ENCODE measurements at places on chromosomes 12 and 14. TPM values are rescaled to one million over a fixed set of nuclear protein-coding genes. Genes with fewer than 3 reads are reported as not detected.

GRCh38 chr12:98645572-98646067 is 530 bp downstream of the APAF1 start:
- DNase-seq, result peak; percentile 50

DNA sequence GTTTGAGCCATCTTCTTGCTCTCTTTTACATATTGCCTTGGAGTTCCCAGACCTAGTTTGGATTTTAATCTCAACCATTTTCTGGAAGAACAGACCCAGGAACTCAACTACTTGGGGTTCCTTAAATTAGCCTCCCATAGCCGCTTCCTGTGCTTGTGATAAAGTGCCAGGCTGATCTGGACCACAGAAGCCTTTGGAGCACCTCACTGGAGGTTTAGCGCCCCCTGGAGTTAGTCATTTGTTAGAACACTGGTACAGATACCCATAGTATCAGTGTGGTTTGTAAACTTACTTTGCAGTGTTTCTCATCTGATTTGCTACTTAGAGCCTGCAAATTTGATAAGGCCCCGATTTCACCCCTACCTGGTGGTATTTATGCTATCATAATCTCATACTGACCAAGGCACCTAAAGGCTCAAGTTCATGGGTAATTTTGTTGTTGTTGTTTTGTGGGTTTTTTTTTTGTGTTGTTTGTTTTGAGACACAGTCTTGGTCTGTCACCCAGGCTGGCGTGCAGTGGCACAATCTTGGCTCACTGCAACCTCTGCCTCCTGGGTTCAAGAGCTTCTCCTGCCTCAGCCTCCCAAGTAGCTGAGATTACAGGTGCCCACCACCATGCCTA is 3.7 kb downstream of the UNC119B start:
- DNase-seq, result peak; percentile 87

LRTM2 gene
- not detected for total RNA-seq

GRCh38 chr12:67649261-67649569 is 670 bp downstream of the DYRK2 start:
- no peak for DNase-seq

- no peak for DNase-seq
Observed at GRCh38 chr14:96648506-96649326, 146.5 kb downstream of the PAPOLA start.

- peak; percentile 48 for DNase-seq
Observed at GRCh38 chr12:95204141-95204866, 13.0 kb downstream of the FGD6 start.

DNA sequence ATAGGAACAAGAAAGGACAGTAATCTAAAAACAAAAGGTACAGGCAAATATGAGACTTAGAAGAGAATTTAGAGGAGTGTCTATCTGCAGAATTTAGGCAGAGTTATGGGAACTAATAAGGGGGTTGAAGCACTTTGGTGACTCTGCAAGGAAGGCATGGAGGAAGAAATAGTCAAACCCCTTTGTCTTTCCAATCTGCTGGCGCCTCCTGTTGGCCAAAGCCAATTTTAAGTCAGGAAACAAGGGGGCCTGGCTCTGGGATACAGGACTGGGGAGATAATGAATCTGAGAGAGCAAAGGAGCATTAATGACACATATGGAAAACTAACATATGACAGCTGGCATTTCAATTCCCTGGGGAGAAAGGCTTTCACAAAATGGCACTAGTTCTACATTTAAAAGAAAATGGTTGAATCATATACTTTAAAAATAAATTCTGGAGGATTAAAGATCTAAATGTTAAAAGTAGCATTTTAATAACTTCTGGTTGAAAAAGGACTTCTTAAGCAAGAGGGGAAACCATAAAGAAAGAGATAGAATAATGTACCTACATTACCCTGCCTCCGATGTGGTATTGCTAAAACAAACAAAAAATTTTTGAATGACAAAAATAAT is 48.5 kb upstream of the CSRP2 start:
- DNase-seq, result peak; percentile 50

GRCh38 chr12:80752464-80752863 is 35.8 kb downstream of the MYF5 start:
- DNase-seq, result no peak

- DNase-seq, result no peak
Observed at GRCh38 chr12:84862186-84862585, 50.4 kb downstream of the SLC6A15 start.

GRCh38 chr12:58615047-58615446 is 305.3 kb downstream of the LRIG3 start:
- no peak for DNase-seq

DNA sequence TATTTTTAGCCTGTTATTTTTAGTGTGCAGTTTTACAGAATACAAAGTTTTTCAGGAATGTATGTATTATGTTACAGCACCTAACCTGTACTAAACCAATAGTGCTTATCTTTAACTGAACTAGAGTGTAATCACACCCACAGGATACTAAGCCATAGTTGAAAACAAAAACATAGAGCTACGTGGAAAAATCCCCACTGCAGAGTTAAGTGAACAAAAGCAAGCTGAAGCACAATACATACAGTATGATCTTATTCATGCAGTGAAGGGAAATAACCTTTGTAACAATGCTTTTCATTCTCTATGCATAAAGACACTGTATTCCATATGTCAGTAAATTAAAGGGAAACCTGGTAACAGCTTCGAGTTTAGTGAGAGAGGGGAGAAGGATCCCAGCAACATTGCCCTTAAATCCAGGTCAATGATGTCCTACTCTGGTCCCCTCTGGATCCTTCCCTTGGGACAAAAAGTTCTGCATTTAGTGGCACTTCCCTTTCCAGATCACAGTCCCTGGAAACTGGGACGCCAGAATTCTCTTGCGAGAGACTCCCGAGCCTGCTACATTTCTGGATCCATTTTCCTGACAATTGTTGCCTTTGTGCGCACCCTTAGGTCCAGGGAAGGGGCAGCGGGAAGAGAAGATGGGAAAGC is 121.3 kb upstream of the CCND2 start:
- no peak for DNase-seq

- DNase-seq, result no peak
Observed at GRCh38 chr12:107468182-107468581, 217.4 kb upstream of the PWP1 start.

GRCh38 chr12:124184456-124184855 is 110.4 kb upstream of the RFLNA start:
- no peak for DNase-seq

- DNase-seq, result peak; percentile 16
Observed at GRCh38 chr14:100618763-100619320, 31.6 kb upstream of the BEGAIN start.

DNA sequence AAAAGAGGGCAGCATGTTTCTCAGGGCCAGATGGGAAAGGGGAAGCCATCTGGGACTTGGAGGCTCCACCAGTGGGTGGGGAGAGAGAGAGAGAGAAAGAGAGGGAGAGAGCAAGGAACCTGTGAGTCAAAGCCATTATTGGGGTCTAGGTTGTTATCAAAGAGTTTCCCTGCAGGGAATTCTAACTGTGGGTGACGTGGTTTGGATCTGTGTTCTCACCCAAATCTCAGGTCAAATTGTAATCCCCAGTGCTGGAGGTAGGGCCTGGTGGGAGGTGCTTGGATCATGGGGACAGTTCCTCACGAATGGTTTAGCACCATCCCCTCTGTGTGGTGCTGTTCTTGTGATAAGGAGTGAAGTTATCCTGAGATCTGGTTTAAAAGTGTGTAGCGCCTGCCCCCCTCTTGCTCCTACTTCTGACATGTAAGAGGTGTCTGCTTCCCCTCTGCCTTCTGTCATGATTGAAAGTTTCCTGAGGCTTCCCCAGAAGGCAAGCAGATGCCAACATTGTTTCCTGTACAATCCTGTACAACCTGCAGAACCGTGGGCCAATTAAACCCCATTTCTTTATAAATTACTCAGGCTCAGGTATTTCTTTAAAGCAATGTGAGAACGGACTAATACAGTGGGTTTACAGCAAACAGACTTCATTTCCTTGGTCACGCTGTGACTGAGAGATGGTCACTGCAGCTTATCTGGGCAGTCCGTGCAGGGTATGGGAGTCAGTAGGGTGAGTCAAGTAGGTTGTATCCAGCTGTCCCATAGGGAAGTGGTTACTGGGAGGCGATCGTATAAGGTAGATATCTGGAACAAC is 52.4 kb downstream of the CCDC91 start:
- no peak for DNase-seq

GRCh38 chr12:114476159-114476558 is 70.2 kb upstream of the TBX5 start:
- no peak for DNase-seq

DNA sequence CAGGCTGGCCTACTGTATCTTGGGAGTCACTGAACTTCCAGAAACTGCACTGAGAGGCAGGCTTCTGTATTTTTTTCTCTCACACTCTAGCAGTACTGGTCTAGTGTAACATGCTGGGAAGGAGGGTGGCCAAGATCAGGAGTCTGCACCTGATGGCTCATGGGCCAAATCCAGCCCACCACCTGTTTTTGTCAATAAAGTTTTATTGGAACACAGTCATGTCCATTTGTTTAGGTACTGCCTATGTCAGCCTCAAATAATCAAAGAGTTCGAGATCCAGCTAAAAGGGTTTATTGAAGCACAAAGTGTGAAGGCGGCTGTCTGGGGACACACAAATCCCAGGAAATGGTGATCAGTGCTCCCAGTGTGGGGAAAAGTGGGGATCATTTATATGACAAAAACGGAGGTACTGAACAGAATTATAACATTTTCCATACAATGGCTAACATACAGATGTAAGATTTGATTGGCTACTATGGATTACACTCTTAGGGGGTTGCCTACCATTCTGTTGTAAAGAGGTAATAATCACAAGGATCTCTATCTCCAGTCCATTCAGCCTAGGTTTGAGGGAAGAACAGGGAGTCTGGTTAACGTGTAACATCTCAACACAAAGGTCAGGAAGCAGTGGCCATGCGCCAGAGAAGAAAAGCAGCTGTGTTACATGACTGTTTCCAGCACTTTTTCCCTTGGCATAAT is 12.9 kb downstream of the USP30 start:
- peak; percentile 81 for DNase-seq

GPR84 gene
- not detected for total RNA-seq

DNA sequence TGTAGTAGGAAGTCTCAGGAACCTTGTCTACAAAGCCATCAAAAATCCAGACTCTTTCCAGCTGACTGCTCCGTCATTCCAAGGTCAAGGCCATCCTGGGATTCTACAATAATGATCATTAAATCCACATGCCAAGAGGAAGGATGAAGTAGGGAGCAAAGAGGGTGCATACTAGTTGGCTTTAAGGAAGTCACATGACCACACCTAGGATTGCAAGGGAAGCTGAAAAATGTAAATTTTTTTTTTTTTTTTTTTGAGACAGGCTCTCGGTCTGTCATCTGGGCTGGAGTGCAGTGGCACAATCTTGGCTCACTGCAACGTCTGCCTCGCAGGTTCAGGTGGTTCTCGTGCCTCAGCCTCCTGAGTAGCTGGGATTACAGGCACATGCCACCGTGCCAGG is 7.3 kb upstream of the MRPL42 start:
- no peak for DNase-seq

C12orf54 gene
- not detected for total RNA-seq

ASB2 gene
- total RNA-seq, result 1.3 TPM

GRCh38 chr14:103196716-103197115 is 73.5 kb downstream of the TNFAIP2 start:
- no peak for DNase-seq

- DNase-seq, result no peak
Observed at GRCh38 chr12:116382686-116383530, 105.4 kb upstream of the MED13L start.

DNA sequence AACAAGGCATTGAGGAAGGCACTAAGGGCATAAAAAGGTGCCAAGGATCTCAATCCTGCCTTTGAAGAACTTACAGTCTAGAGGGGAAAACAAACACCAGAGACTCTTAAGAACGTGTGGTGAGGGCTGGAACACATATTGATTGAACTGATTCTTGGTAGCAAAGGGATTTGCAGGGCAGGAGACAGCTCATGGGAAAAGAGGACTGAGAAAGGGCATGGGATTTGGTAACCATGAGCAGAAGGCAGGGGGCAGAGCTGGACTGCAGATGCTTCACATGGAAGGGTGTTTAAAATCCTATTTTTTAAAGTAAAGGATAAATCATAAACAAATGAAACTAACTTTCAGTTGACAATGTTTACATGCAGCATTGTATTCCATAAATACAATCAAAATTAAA is 203.1 kb downstream of the ITPR2 start:
- DNase-seq, result no peak

Data from colonic mucosa (tissue), 4 donors.